ENCODE measurements at places on chromosomes 7 and 10. TPM values are rescaled to one million over a fixed set of nuclear protein-coding genes. Genes with fewer than 3 reads are reported as not detected.

The CAMK1D gene
- 0.86 TPM for total RNA-seq

The GPER1 gene
- total RNA-seq = 0.45 TPM

The MBL2 gene
- not detected for total RNA-seq

The ZKSCAN1 gene
- total RNA-seq = 42.7 TPM

The SLC16A12 gene
- 0.07 TPM for total RNA-seq

The NYAP1 gene
- 1.5 TPM for total RNA-seq

The HMX3 gene
- 0.26 TPM for total RNA-seq

The TBX20 gene
- not detected for total RNA-seq
